NCI-H774 (cell line): ENCODE measurements at places on chromosomes 2 and 18.

DNA sequence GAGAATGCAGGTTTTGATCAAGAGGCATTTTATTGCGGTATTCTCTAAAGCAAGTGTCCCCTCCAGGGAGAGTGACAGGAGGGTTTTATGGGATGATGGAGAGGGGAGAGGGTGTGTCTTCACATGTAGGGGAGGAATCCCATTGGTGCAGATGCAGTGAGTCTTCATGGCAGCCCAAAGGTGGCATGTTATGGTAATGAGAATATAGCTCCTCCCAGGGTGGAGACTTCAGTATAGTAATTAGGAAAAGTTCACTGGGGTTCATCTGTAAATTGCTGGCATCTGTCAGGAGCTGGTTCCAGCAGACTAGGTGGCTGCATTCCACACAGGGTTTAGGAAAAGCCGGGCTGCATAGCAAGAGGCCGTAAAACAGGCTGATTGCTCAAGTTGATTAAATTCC is 230.7 kb upstream of the CCDC68 start:
- no peak for DNase-seq

DNA sequence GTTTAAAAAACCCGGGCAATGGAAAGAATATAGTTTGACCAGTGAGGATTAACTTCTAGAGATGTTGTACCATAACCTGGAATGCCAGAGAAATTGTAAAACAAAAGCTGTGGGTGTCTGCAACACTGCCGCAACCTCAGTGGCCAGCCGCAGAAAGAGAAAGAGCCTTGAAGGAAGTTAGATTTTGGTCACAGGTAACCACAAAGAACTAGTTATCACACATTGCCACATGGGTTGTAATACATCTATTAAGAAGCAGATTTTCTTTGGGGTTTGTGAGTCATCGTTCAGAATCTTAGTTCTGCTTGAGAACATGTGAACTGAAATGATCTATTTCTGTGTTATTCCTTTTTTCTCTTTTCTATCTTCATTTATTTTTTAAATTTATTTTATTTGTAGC is 222.9 kb upstream of the AGAP1 start:
- no peak for DNase-seq

GRCh38 chr2:72781480-72781879 is 44.4 kb downstream of the EXOC6B start:
- DNase-seq: no peak

DNA sequence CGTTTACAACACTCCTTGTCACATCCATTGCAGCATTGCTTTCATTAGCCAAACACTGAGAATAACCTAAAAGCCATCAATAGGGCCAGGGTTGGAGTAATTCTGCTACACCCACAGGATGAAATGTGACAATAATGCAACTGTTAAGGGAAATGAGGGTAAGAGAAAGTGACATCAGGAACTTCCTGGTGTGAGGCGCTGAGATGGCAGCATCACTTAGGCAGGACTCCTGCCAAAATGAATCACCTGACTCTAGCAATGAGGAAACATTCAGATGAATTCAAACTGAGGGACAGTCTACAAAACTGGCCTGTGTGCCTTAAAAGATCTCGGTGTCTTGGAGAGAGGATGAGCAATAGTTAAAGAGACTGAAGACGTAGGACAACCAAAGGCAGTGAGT is 115.6 kb upstream of the AGAP1 start:
- no peak for DNase-seq

DNA sequence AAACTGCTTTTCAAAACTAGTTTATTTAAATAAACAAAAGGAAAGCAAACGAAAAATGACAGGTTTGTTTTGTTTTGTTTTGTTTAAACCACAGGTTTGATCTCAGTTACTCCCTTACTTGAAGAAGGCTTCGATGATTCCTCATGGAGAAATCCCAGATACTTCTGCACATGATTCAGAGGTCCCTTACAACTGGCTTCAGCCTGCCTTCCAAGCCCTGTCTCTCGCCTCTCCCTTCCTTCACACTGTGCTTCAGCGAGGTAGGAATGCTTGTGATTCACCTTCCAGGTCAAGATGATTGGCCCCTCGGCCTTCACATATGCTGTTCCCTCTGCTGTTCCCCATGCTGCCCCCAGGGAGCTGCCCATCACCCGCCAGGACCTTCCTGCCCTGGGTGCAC is 104.1 kb upstream of the ITGA6 start:
- DNase-seq: no peak

- no peak for DNase-seq
These were observed 460 bp upstream of the LRRFIP1 start for GRCh38 chr2:237626813-237627440.

GRCh38 chr2:27721335-27721734 is 50.2 kb upstream of the MRPL33 start:
- DNase-seq: no peak

GRCh38 chr2:4914551-4914950 is 777.6 kb upstream of the SOX11 start:
- DNase-seq: no peak

DNA sequence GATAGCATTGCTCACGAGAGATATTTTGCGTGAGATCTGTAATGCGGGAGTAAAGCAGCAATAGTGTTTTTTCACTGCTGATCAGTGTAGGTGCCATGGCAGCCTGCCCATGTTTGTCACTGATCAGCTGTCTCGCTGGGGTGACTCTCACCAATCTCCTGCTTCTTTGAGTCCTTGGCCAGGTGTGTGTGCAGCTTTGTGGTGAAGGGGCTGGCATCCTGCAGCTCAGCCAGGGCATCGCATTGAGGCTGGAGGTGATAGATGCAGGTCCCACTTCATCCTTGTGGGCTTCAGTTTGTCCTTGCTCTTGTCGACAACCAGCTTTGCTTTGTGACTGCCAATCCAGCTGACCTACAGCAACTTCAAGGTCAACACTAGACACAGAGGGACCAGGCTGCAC is 258.3 kb upstream of the CXCR4 start:
- no peak for DNase-seq

DNA sequence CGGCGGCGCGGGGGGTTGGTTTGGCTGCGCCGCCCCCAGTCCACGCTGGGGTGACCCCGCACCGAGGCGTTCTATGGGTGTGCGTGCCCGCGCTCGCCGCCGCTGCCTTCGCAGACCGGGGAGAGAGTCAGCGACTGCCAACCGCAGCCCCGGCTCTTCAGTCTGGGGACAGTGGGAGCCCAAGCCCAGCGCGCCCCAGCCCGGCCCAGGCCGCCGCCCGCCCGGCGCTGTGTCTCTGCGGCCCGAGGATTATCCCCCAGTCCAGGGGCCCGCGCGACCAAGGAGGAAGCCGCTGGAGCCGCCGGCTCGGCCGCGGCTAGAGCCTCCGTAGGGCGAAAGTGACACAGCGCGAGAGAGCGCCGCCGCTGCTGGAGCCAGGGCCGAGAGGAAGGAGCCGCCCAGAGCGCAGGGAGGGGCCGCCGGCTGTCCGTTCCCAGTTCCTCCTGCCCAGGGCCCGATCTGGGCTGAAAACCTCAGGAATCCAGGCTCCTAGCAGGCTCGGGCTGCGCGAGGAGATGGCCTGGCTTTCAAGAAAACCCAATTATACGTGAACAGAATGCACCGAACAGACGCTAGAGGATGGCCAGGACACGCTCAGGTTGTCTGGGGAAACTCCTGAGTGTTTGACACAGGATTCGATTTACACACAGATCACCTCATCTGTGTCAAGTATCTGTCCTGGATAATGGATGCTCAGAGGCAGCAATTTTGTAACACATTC is 2.4 kb downstream of the CTIF start:
- peak; percentile 26 for DNase-seq

- no peak for DNase-seq
These were observed 48.1 kb downstream of the DGKD start for GRCh38 chr2:233402346-233402745.

GRCh38 chr2:16148632-16149348 is 208.4 kb downstream of the MYCN start:
- no peak for DNase-seq

DNA sequence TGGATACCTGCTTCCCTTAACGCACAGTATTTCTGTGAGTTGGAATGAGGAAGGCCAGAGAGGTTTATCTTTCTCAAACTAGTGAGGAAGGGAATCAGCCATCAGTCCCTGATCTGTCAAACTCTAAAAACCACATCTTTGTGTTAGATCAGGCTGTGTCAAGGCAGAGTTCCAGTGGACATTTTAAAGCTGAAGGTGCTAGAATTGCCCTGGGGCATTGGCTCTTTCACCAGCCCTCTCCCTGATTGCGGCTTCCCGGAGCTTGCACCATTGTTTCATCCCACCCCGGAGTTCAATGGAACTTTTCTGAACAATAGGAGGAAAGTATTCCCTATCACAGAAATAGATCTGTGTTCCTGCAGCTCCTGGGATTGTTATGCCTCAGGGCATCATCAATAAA is 110.2 kb downstream of the RNF144A start:
- DNase-seq: no peak

GRCh38 chr18:11279461-11279860 is 130.1 kb upstream of the PIEZO2 start:
- DNase-seq: no peak

DNA sequence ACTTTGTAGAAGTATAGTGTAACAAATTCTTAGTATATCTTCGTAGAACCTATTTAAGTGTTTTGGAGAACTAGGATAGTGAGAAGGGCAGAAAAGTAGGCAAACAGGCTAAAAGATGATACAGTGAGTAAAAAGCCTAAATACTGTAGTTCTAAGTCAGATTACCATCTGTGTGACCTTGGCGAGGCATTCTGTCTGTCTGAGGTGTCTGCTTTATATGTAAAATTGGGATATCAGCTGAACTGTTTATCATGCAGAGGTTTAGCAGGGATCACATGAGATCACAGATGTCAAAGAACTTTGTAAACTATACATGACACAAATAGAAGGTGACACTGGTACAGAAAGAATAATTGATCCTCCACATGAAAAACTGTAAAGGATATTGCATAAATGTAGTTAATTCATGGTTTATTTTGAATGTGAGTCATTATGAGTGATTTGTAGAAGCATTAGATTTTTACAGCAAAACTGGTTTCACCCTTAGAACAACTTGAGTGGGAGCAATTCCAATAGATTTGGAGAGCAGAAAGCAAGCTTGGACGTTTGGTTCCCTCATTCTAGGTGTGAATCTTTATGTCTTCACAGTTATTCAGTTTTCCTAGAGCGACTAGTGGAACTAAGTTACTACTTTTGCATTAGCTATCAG is 41.9 kb downstream of the TAF1B start:
- no peak for DNase-seq
